Right cardiac atrium (tissue), 5 donors: ENCODE measurements at places on chromosomes 1 and 21. TPM values are rescaled to one million over a fixed set of nuclear protein-coding genes. Genes with fewer than 3 reads are reported as not detected.

The HUNK gene
- 0.82 TPM for total RNA-seq

The TMEM81 gene
- total RNA-seq: 2.3 TPM

DNA sequence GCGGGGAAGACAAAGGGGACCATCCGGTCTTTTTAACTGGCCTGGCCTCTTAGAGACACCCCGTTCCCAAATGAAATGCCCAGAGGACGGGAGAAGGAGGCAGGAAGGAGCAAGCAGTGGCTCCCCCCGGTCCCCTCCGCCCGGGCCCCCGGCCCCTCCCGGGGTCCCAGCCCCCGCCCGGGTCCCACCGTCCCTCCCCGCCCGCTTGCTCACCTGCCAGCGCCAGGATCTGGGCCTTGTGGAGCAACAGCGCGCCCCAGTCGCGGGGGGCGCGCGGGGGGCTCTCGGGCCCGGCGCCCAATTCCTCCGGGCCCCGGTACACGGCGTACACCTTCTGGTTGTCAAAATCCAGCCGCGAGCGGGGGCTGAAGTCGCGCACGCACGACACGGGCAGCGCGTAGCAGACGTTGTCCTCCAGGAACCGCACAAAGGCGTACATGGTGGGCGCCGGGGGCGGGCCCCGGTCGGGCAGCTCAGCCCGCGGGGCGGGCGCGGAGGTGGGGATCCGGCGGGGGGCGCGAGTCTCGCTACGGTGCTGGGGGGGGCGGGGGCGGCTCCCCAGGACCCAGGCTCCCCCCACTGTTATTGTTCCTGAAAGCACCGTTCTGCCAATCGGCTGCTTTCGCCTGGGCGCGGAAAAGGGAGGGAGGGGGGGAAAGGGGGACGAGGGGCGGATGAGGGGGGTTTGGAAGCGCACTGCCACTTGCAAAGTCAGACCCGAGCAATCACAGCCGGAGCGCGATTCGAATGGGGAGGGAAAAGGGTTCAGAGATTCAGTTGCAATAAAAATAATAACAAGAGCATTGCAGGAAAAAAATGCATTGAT is at the start of gene BEND5:
Gene BEND5, minus strand, starts transcription at position 499 of the 826 bp plus-strand sequence. Its CDS starts 60 bp downstream, at position 439.
- DNase-seq: peak; percentile 79

DNA sequence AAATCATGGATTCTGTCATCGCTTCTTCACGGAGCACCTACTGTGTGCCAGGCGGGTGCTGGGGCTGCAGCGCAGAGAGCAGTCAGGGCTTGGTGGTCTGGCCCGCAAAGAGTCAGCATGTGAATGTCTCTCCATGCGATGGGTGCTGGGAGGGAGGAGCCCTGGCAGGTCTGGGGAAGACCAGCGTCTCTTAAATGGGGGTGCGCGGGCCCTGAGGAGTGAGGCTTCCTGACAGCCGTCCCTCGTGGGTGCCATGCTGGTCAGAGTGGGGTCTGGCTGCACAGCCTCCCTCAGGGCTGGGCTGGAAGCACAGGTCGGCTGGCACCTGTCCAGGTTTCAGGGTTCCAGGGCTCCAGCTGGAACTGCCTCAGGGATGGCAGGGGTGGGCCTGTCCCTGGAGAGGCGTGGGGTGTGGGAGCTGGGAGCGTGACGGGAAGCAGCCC is 18.5 kb downstream of the TP73 start:
- DNase-seq: no peak

The AADACL3 gene
- not detected for total RNA-seq

- DNase-seq: no peak
Observed at GRCh38 chr1:224867715-224868114, 61.8 kb upstream of the DNAH14 start.

GRCh38 chr1:2921970-2922686 is 99.1 kb upstream of the ACTRT2 start:
- DNase-seq: no peak

The TSPAN2 gene
- 9.5 TPM for total RNA-seq

The DCDC2B gene
- not detected for total RNA-seq

DNA sequence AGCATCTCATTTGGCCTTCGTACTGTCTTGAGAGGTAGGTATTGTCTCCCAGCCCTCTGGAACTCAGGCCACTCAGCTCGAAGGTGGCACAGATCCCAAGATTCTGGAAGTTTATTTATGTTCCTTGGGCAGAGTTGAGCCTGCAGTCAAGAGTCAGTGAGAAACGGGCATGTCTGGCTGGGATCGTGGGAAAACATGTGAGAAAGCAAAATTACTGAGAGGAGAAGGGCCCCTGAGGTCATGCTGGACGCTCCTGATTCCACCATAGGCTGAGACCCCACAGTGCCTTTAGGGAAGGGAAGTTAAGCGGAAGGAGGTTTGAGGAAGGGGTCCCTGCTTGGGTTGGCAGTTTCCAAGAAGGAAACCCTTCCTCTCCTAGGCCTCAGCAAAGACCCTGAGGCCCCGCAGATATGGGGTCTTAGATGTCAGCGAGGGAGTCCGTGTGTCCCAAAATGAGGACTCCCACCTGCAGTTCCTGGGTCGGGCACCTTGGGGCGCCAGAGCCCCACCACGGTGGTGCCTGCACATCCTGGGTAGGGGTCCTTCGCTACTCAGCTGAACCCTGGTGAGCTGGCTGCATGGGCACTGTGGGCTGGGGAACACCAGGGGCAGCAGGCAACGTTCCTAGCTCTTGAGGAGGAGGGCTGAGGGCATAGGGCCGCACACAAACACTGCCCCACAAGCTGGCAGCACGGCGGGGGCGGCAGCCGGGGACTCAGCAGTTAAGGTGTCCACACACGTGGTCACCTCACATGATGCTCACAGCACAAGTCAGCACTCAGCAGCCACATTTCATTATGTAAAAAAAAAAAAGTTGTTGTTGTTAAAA is 12.3 kb upstream of the SEMA4A start:
- peak; percentile 80 for DNase-seq

GRCh38 chr1:10615932-10616671 is 141.4 kb downstream of the PEX14 start:
- DNase-seq: no peak

DNA sequence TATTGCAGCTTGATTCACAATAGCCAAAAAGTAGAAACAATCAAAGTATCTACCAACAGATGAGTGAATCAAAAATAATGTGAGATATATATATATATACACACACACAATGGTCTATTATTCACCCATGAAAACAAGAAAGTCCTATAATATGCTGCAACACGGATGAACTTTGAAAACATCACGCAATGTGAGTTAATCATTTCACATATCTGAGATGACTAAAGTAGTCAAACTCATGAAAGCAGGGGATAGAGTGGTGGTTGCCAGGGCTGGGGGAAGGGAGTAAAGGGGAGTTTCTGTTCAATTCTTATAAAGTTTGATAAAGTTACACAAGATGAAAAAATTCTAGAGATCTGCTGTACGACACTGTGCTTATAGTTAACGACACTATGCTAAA is 1234.8 kb downstream of the MRPL39 start:
- DNase-seq: no peak

DNA sequence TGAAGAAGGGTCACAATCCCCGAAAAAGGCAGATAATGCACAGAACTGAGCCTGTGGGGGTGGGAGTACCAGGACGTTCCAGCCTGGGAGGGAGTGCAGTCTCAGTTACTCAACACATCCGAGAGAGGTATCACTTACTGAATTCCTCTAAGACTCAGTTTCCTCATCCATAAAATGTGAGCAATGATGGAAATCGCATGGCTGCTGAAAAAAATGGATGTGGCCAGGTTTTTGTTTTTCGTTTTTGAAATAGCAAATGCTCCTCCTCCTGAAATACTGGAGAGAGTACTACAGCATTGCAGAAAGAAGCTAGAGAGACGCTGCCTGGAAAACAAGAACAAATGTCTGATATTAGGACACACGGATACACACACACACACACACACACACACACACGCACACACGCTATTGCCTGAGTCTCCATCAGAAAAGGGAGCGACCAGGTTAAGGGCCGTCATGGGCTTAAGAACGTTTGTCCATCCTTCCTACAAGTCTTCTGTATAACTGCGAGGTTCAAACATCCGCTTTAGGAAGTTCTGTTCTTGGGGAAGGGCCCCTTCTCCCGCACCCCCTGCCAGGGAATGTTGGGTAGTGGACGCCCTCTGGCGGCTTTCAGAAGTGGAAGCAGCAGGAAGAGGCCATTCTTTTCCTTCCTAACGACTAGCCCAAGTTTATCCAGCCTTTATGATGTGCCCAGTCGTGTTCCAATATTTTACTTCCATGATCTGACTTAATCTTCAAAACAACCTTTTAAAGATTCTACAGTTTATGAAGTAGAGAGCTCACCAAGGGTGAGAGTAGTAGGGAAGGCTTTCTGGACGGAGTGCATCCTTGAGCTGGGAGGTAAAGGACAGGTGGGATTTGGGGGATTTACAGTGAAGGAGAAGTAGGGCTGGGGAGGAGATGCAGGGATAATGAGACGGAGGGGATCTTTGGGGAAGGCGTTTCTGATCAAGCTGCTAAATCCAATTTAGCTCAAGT is 699 bp upstream of the NES start:
- peak; percentile 82 for DNase-seq

The PIK3R3 gene
- 49.8 TPM for total RNA-seq

The LCE1E gene
- total RNA-seq: not detected

DNA sequence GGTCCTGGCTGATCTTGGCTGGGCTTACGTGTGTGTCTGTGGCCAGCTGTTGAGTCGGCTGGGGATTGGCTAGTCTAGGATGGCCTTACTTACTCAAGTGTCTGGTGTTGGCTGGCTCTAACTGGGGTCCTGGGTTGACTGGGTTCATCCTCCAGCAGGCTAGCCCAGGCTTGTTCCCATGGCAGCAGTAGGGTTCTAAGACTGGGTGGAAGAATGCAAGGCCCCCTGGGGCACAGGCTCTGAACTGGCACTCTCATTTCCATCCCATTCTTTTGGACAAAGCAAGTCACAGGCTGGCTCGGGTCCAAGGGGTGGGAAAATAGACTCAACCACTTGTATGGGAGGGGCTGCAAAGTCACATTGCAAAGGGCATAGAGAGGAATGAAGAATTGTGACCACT is 7.9 kb upstream of the OPRD1 start:
- DNase-seq: no peak

DNA sequence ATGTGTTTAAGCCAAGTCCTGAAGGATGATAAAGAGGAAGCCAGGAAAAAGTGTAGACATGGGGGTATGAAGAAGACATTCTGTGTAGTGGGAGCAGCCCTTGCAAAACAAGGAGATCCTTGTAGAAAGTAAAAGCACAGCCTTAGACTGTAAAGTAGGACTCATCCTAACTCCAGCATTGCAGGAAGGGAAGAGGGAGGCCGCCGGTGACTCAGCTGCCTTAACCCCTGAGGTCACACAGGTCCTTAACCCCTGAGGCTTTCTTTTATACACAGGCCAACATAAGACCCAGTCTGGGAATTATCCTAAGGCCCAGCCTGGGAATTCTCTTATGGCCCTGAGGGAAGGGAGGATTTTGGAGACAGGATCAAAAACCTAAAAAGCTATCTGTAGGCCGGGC is 18.0 kb downstream of the PGM1 start:
- DNase-seq: no peak

DNA sequence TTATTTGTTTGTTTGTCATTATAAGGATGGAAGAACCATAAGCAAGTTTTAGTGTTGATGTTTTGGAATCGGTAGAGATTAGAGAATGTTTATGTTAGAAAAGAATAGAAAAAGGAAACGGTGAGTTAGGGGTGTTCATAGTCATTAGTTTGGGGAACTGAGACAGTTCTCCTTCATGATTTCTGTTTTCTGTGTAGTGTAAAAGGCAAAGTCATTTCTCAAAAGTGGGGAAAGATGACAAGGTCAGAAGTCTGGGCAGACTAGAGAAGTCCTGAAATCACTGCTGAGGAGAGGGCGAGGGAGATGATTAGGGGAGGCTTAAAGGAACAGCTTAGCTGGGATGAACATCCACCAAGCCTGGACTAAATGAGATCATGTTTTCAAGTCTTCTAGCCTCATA is 498.9 kb downstream of the TTLL7 start:
- no peak for DNase-seq

- DNase-seq: peak; percentile 33
Observed at GRCh38 chr21:41216486-41216885, 48.5 kb downstream of the BACE2 start.

DNA sequence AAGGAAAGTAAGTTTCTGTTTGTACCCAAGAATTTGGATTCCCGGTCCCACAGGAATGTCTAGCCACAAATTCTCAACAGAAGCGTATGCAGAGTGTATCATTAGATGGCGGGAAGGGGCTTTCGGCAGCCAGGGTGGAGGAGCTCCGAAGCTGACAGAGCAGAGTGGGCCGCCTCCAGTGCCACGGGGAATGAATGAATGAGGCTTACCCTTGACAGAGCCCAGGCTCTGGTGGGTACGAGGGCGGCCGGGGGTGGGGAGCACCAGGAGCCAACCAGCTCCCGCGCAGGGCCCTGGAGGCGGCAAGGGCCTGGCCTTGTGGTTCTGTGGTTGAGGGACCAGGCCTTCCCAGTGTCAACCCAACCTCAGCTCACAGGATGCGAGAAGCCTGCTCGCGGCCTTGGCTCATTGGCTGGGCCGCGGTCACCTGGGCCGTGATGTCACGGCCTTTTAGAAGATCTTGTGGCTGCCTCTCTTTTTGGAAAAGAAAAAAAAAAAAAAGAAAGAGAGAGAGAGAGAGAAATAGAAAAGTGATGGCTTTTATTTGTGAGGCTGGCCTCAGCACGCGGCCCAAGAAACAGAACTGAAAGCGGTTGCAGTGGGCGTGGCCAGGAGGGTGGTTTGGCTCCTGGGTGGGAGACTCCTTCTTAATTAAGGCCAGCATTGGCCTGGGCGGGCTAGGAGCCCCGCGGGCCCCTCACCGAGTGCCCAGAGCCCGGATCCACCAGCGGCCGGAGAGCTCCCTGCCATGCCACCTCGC is 34.9 kb upstream of the RUNX3 start:
- DNase-seq: peak; percentile 74

GRCh38 chr1:175861626-175862367 is 118.4 kb upstream of the TNR start:
- no peak for DNase-seq

The KDF1 gene
- 1.2 TPM for total RNA-seq

GRCh38 chr21:28547766-28548165 is 444.9 kb downstream of the LTN1 start:
- DNase-seq: no peak

The S100A1 gene
- 1,764 TPM for total RNA-seq

DNA sequence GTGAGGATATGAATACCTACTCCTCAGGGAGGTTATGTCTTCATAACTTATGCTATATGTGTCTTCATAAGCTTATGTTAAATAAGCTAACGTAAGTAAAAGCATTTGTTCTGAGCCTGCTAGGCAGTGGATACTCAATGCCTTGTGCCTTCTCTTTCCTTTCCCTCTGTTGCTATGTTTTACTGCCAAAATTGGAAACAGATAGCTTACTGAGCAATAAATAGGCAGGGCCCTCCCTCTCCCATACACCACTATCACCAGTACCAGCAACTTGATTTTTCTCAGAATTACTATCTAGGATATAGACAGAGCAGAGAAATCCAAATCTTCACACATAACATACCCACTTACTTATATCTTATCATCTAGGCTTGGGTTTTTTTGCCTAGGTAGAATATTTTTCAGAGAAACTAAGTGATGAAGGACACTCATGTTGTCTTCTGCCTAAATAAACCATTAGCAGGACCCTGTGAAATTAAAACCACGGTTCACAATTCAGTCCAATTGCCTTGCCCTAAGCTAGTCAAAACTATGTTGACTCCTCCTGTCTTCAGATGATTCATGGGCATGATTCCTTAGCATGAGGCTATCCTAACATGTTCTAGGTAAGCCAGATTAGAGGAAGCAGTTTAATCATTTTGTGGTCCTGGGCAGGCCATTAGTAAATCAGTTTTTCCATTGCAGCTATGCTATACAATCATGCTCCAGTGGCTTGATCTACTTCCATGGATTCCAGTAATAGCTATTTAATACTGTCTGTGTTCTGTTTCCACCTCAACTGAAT is 15.9 kb upstream of the LRRC8C start:
- DNase-seq: no peak

- DNase-seq: no peak
Observed at GRCh38 chr1:225484657-225485214, 56.9 kb upstream of the LBR start.

- DNase-seq: no peak
Observed at GRCh38 chr1:54378157-54378873, 27.9 kb downstream of the SSBP3 start.
